ENCODE measurements at places on chromosomes 3 and 15.

DNA sequence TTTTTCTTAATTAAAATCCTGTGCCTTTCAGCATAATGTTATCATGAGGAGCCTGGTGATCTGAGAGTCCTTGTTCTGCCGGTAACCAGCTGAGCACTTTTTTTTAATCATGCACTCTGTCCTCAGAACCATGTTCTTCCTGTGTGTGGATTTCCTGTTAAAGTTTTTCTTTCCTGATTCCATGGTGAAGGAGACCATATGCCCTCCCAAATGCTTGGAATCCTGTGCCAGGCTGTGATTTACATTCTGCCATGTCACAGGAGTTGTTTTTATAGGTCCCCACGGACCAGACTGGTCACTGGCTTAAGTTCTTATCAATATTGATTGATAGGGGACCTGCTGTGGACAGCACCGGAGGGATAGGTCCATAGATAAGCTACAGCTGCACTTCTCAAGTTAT lies 257.8 kb downstream of the SLCO3A1 start:
- DNase-seq: no peak

DNA sequence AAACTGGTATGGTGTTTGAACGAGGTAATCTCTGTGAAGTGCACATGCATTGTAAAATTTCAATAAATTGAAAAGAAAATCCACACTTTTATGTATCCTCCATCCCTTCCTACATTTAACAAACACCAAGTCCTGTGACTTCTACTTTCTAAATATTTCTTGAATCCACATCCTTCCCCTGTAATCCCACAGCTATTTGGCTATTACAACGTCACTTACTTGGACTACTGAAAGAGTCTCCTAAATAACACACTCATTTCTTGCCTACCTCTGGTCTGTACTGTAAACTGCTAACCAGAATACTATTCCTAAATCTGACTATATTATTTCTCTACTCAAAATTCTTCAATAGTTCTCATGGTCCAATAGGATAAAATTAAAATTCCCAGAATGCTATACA lies 176.1 kb downstream of the NEK10 start:
- DNase-seq: no peak

- peak; percentile 37 for DNase-seq
Observed at GRCh38 chr15:85865070-85865684, 70.5 kb upstream of the KLHL25 start.

- DNase-seq: no peak
Observed at GRCh38 chr15:82646250-82647044, 716 bp downstream of the CPEB1 start.

DNA sequence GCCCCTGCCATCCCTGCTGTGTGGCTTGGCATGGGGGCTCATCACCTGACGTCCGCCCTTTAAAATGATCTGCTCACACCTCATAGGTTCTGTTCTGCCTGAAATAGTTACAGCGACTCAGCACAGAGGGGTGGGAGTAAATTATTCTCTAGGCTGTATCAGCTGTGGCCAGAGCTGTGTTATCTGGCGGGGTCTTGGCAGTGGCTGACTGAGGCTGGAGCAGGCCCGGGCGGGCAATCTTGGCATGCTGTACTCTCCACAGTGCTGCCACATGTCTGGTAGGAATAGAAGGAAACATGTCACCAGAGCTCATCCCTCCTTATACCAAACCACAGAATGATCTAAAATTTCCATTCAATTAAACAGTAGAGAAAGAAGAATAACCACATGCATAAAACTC lies 499.9 kb upstream of the LMCD1 start:
- DNase-seq: no peak

DNA sequence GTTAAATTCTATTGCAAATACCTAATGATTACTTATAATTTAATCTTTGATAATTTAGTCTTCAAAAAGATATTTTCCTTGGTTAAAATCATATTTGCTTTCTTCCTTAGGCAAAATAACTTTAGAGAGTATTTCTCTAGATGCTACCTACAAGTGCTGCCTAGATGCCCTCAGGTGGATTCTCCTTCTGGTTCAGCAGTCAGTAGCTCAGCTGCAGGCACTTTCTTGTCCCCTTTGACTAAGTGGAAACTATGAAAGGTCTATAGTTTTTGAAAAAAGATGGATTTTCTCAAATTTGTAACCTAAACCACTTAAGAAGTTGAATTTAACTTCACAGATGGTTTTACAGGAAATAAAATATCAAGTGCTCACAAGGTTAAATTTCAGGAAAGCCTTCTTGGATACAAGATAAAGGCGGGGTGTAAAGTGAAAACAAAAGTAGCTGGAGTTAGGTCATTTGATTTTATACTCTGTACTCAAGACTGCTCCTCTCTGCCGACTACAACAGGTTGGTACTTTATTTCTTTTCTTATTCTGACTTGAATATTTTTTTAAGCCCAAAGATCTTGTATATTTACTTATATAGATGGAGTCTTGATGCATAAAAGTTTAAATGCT lies at the start of gene ACKR4:
ACKR4 (plus strand) TSS at position 455 of the 618 bp plus-strand sequence. CDS start 3,128 bp downstream, outside the sequence.
- DNase-seq: peak; percentile 2

GRCh38 chr3:99475229-99475628 lies 163.2 kb upstream of the COL8A1 start:
- DNase-seq: no peak
